ENCODE measurements at places on chromosomes 7 and 10.
A peak's percentile ranks its signal among the peaks of the same experiment; 100 is the strongest.

GRCh38 chr10:24277771-24278170, 68.8 kb downstream of the KIAA1217 start:
- H3K4me3 ChIP-seq = no peak overlapping the region
- H3K27me3 ChIP-seq = no peaks in the 10 kb centered on the region
- H3K27ac ChIP-seq = no peak overlapping the region
- H3K4me1 ChIP-seq = no peaks in the 10 kb centered on the region
- no peaks in the 10 kb centered on the region for H3K36me3 ChIP-seq

- peak; percentile 81 for DNase-seq
- H3K4me3 ChIP-seq = no peak overlapping the region
- H3K36me3 ChIP-seq = peaks cover 40% of the 10 kb centered on the region
- peaks cover 20% of the 10 kb centered on the region for H3K4me1 ChIP-seq
Observed at GRCh38 chr7:76020031-76020714, 25.8 kb upstream of the TMEM120A start.

- H3K27ac ChIP-seq = no peak overlapping the region
- peaks cover 15% of the 10 kb centered on the region for H3K36me3 ChIP-seq
- H3K27me3 ChIP-seq = peaks cover 1% of the 10 kb centered on the region
- DNase-seq = no peak
Observed at GRCh38 chr7:155188821-155189581, 108.7 kb upstream of the INSIG1 start.

DNA sequence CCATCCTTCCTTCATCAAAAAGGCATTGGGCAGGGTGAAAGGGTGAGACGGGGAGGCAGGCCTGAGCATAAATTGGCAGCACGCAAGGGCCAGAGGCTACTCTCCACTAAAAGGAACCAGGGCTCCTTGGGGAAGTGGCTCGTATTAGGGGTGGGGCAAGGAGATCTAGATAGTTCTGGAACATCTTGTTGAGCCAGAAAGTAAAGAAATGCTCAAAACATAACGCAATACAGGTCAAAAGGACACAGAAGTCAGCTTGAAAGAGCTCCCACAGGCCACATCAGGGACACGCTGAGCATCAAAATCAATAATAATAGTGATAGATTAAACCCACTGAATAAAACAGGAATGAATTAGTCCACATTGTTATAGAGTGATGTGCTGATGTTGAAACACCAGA, 203.1 kb downstream of the ELMO1 start:
- H3K4me3 ChIP-seq = no peak overlapping the region
- H3K4me1 ChIP-seq = peaks cover 5% of the 10 kb centered on the region
- no peak for DNase-seq
- H3K36me3 ChIP-seq = peaks cover 23% of the 10 kb centered on the region
- H3K27ac ChIP-seq = no peak overlapping the region

Data from activated CD4-positive, alpha-beta memory T cell treated with anti-CD3 and anti-CD28 coated beads, Interleukin-2, amount 10 ng/mL, durations not matched to agents 7 days and 5 days (primary cell).